H7 (cell line): ENCODE measurements at places on chromosomes 3 and 15.

DNA sequence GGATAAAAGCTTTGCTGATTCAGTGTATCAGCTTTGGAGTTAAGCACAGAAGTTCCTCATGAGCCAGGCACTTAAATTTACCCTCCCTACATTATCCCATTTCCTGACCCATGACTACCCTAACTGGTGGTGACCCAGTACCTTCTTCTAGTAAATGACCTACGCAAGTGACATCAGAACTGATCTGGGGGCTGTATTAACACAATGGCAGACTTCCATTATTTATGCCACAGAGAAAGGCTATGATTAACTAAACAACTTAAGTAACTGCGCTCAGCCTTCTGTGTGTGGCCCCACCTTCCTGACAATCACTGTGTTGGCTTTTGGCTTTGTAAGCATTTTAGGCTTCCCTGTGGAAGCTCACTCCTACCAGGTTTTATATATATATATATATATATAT lies 1.9 kb downstream of the MB21D2 start:
- DNase-seq: no peak

- no peak for DNase-seq
These were observed 33.1 kb downstream of the RBP2 start for GRCh38 chr3:139443186-139443585.

DNA sequence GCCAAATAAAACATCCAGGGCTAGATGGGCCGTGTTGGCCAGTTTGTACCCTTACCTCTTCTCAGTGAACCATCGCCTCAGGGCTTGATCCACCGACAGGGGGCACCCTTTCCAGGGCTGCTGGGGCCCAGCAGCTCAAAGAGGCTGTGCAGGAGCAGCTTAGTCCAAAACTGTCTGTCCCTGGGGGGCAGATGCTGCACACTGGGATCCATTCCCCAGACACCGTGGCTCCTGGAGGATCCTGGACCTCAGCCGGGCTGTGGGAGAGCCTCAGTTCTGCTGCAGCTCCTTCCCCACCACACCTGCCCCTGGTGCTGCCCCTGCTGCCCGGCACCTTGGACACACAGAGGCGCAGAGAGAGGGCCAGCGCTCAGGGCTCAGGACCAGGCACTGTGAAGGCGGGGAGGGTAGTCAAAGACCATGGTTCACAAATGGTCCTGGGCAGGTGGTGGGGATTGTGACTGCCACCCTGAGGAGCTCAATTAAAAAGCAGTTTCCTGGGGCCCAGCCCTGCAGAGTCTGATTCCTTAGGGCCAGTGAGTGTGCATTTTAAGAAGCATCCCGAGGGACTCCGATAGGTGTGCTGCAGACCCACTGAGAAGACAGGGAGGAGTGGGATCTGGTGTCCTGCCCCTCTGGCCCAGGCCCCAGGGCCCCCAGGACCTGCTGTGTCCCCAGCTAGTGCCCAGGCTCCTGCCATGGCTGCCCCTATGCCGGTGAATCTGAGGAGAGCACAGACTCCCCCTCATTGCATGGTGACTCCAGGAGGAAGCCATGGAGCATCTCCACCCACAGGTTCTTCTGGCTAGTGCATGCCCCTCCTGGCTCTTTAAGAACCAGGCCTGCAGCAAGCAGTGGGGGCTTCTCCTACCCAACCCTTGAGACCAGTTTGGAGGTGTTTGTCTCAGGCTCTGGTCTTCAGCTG lies 86.5 kb upstream of the PRR20G start:
- peak; percentile 85 for DNase-seq

DNA sequence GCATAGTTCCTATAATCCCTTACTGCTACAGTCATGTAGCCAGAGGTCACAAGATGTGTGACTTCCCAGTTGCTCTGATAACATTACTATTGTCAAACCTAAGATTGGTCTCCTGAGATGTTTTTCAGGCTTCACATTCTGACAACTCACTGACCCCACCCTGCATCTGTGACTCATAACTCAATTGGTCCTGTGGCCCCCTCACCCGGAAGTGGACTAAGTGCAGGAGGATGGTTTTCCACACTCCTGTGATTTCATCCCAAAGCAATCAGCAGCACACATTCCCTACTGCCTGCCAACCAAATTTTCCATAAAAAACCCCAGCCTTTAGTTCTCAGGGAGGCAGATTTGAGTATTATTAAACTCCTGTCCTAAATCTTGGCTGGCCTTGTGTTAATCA lies 564.9 kb upstream of the ZNF385D start:
- no peak for DNase-seq

GRCh38 chr3:197168606-197169005 lies 129.8 kb downstream of the DLG1 start:
- DNase-seq: no peak

DNA sequence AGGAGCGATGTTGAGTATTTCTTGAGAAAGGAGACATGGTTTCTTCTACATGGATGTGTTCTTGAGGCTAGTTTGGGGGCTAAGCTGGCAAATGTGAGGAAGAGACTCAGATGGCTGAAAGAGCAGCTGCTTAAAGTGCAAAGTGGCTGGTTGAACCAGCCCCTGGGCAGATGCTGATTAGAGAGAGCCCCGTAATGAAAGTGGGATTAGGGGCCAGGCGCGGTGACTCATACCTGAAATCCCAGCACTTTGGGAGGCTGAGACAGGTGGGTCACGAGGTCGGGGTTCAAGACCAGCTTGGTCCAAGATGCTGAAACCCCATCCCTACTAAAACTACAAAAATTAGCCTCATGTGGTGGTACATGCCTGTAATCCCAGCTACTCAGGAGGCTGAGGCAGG lies 75.0 kb upstream of the GCNT3 start:
- DNase-seq: no peak

DNA sequence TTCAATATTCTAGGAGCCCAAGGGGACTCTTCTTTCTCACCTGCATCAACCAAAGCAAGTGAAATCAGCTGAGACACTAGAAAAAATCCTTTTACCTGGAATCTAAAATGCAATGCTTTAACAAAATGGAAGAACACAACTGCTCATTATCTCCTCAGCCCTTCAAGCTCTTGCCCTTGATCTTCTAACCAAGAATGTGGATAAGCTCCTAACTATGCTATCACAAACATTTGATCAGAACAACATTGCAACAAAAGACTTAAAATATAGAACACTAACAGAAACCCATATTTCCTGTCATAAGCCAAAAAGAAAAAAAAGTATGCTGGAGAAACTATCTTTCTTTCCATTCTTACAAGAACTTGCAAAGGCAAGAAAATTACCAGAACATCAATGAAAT lies 12.6 kb downstream of the RBM15B start:
- no peak for DNase-seq

DNA sequence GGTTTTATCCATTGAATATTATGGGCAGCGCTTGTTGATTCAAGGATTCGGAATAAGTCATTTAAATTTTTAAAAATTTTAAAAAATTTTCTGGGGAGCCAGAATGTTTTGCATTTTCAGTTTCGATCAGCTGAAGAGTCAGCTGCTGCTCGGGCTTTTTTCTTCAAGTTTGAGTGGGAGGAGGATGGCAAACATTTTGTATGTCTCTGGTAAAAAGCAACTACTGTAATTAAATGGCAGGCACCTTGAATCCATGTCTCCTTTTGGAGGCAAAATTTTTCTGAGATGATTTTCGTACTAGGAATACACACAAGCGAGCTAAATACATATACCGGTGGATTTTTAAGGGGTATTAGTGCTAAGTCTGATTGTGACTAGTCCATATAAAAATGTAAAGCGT lies 612 bp downstream of the C3orf38 start:
- DNase-seq: no peak

DNA sequence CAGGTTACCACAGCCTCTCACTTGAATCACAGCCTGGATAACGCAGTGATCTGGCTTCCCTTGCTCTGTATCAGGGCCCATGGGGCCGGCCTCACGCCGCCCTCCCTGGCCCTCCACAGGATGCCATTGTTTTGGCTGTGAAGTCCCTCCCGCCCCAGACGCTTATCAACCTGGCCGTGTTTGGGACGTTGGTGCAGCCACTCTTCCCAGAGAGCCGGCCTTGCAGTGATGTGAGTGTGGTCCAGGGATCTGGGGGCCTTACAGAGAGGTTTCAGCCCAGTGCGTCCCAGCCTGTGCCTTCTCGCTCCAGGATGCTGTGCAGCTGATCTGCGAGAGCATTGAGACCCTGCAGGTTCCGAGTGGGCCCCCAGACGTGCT lies 6.6 kb downstream of the VWA5B2 start:
- peak; percentile 67 for DNase-seq

DNA sequence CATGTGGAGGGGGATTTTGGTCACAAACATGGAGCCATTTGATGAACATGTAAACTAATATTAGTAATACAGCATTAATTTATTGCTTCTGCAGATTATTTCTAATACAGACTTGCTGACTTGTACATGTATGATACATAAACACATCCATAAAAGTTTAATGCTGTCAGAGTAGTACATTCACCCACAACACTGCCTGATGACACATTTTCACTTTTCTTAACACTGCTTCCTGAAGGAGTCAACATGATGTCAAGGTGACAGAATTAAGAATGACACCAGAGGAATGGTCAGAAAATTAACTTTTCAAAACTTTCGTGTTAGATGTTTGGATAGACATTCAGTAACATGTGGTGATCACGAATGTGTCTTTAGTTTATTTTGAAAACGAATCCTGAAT lies 199.4 kb downstream of the SATB1 start:
- no peak for DNase-seq

DNA sequence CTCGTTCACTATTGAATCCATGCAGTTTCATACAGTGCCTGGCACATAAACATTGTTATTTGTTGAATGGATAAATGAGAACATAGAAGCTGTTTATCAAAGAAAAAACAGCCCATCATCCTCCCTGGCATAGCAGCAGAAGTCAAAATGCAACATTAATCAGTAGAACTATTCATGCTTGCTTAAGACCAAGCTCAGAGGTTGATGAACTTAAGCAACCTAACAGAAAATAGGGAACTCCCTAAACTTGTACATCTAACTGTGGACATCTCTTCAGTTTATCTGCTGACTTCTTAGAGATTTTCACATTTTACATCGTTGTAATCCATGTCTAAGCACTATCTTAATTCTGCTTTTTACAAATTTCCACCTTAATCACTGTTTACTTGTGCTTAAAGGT lies 29.2 kb downstream of the SENP8 start:
- DNase-seq: no peak

DNA sequence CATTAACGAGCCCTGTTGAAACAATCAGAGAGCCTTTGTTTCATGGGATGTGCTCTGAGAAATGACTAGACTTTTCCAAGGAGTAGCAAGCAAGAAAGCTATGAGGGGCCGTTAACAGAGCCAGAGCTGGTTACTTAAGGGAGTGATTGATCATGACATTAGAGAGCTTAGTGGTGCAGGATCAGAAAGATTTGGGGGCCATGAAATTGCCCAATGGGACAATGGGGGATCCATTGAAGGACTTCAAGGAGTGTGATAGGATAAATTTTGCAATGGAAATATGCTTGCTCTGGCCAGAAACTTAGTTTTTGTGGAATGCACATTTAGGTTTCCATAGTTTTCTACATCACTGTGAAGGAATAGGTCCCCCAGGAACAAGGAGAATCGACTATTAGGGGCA lies 45.6 kb downstream of the LRRC3B start:
- no peak for DNase-seq

- DNase-seq: no peak
These were observed 144.1 kb downstream of the TIGIT start for GRCh38 chr3:114437897-114438296.

DNA sequence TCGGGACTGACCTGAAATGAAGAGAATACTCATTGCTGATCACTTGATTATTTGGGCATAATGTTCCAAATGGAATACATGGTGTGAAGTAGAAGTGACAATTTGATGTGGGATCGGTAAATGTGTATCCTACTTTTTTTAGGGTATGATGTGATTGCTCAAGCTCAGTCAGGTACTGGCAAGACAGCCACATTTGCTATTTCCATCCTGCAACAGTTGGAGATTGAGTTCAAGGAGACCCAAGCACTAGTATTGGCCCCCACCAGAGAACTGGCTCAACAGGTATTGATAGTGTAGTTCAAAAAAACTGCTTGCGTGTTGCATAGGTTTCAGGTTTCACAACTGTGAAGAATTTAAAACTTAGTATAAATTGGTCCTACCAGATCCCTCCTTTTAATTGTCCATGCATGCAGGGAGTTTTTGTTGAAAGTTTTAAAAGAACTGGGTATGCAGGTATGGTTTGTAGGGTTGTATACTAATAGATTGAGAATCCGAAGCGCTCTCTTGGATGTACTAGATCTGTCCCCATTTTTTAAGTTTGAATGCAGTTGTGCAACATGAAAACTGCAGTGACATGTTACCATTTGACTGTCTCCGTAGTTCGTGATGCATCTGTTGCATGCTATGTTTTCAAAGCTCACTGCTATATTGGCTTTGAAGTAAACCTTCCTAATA lies 1.6 kb downstream of the EIF4A2 start:
- DNase-seq: no peak

DNA sequence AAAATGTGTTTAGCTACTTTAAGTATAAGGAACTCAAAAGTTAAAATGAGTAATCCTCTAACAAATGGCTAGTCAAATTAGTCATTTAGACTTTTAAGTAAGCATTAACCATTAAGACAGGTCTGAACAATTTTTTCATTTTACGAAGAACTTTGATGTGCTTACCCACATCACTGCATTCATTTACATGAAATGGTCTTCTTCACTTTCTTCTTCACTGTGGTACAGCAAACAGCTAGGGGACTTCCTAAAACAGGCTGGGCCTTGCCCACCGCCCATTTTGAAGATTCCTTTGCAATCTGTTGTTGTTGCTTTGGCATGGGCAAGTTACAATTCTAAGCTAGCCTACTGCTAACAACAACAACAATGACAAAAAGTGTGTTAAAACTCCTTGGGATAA lies 67.4 kb downstream of the CBLB start:
- no peak for DNase-seq

- DNase-seq: no peak
These were observed 523.7 kb upstream of the TGFBR2 start for GRCh38 chr3:30082652-30083051.

DNA sequence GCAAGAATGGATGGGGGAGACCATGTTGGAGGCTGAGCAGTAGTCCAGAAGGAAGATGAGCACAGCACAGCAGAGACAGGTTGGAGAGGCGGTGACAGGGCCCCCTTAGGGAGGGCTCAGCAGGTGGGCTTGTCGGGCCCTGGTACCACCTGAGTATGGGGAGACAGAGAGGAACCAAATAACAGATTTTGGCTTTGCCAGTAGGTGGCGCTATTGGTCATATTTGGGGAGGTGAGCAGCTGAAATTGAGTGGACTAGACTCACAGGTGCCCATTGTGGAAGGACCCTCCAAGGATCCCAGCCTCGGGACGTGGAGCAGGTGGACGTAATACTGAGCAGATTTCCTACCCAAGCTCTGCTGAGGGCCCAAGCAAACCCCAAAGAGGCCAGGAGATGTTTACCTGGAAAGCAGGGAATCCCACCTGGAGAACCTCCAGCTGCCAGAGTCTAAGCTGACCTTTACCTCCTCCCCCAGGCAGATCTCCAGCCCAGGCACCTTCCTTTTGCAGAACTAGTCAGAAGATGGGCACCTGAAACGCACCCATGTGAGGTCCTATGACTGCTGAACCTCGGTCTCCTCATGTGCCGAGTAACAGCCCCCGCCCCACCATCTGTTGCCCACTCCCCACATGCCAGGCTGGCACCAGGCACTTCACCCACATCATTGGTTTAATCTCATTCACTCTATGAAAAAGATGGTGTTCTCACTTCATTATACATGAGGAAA lies 24.6 kb upstream of the CORO2B start:
- DNase-seq: peak; percentile 87

GRCh38 chr15:89374086-89374981 lies 39.7 kb upstream of the POLG start:
- no peak for DNase-seq
